Stimulated activated CD4-positive, alpha-beta T cell treated with anti-CD3 and anti-CD28 coated beads, Interleukin-12 subunit alpha, Interleukin-12 subunit beta, amount 100 ng/mL, for 48 hours (primary cell): ENCODE measurements at places on chromosomes 3 and 15.

DNA sequence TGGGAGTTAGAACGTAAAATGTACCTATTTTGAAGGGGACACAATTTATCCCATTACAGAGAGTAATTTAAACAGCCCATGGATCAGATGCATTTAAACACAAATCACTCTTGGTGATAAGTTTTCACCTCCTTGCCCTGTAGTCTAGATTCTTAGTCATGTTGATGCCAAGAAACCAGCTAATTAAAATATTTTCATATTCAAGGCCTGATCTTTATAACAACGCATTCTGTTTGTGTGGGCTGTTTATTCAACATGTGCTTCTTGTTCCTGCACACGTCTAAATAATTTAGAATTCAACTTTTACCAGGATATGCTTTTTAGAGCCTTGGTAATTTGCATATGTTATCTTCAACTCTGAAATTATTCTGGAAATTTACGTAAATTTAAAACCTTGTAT lies 25.8 kb downstream of the SNX1 start:
- DNase-seq = no peak

DNA sequence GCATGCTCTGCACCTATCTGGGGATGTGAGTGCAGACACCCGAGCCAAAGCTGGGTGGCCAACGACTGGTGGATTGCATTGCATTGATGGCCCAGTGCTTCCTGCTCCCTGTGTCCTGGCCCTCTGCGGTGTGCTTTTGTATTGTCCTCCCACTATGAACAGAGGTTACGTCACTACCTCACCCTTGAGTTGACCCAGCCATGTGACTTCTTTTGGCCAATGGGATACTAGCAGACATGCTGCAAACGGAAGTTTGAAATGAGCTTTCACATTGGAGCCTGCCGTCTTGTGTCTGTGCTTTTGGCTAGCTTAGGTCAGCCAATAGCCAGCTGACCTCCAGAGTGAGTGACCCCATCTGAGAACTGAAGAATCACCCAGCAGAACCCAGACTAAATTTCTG lies 15.3 kb upstream of the TBC1D21 start:
- DNase-seq = no peak

DNA sequence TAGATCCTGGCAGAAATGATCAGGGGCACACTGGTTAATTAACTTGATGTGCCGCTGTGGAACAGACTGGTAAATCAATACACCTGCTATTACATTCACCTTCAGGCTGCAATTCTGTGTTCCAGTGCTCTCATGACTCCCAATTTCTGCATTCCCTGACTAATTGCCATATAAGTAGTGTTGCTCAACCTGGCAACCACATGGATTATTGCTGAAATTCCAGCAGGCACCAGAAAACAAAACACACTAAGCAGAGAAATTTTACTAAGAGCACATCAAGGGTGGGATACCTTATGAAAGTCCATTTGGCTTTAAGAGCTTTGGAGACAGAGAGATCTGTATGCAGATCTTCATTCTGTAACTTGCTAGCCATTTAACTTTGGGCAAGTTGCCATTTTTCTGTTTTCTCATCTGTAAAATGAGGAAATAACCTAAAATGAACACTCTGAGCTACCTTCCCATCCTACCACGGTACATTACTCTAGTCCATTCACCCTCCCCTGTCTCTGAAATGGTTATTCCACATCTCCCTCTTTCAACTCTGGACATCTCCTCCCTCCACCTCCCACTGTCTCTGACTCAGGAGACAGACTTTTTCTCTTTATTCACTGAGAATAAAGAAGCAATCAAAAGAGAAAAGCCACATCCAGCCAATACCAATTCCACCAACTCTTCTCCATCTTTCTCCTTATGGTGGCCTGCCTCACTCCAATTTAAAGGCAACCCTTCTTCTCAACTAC lies 54.6 kb downstream of the STAC start:
- no peak for DNase-seq

DNA sequence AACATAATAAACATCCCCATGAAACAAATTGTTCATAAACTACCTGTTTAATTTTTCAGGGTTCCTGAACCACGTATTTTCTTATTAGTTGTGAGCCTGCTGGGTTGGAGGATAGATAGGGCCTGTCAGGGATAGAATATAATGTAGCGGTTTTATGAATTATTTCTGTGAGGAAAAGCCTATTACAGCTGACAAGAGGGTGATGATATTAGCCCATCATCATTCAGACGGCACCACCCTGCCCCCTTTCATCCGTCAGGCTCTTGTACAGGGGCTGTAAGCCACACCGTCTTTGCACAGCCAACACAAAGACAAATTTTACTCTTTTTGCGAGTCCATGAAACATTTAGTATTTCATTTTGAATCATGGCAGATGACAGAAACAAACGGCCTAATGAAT lies 335.3 kb upstream of the TMCO5A start:
- DNase-seq = no peak

GRCh38 chr3:169663951-169664820 lies 674 bp upstream of the MECOM start:
- DNase-seq = no peak

GRCh38 chr3:150771600-150771999 lies 8.6 kb upstream of the SIAH2 start:
- no peak for DNase-seq

DNA sequence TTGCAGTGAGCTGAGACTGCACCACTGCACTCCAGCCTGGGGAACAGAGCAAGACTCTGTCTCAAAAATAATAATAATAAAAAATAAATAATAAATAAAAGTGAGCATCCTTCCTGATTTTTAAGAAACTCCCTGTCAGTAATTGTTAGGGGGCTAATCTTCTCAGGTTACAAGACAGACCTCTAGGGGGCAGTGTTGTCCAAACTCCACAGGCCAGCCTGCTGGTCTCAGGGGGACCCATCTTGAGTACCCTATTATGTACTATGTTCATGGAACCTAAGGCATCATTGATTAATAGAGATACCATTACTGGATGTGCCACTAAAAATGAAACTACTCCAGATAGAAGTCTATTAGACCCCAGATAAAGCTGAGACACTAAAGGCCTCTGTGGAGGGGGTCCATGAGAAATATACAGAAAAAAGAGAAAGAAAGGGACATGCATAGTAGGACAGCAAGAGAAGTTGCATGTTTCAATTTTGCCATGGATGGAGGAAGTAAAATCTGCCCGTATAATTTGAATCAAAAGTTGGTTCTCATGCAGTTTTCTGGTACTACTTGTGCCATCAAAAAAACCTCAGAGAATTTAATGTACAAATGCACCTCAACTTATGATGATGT lies 85.5 kb upstream of the CDV3 start:
- DNase-seq = no peak

GRCh38 chr3:60770532-60770931 lies 480.7 kb downstream of the FHIT start:
- DNase-seq = no peak

GRCh38 chr15:64877435-64877834 lies 34.3 kb upstream of the ANKDD1A start:
- no peak for DNase-seq

- DNase-seq = no peak
Measured at GRCh38 chr15:71374607-71375352, 259.5 kb downstream of the THSD4 start.

DNA sequence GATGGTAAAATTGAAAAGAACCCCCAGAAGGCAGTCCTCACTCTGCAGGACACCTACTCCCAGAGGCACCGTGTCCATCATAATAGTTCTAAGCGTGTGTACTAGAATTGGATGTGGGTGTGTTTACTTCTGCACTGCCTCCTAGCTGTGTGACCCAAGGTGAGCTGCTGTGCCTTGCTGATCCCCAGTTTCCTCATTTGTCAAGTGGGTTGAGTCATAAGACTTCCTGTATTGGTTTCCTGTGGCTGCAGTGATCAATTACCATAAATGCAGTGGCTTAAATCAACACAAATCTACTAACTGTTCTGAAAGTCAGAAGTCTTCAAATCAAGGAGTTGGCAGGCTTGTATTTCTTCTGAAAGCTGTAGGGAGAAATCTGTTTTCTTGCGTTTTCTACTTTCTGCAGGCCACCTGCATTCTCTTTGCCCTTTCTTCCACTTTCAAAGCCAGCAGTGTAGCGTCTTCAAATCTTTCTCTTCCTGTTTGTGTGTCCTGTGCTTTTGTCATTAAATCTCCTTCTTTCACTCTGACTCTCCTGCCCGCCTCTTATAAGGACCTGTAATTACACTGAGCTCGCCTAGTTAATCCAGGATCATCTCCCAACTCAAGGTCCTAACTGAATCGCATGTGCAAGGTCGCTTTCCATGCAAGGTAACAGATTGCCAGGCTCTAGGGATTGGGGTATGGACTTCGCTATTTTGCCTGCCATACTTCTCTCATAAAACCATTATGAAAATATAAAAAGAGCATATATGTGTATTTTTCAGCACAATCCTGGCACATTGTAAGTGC lies 59.0 kb downstream of the RORA start:
- no peak for DNase-seq

DNA sequence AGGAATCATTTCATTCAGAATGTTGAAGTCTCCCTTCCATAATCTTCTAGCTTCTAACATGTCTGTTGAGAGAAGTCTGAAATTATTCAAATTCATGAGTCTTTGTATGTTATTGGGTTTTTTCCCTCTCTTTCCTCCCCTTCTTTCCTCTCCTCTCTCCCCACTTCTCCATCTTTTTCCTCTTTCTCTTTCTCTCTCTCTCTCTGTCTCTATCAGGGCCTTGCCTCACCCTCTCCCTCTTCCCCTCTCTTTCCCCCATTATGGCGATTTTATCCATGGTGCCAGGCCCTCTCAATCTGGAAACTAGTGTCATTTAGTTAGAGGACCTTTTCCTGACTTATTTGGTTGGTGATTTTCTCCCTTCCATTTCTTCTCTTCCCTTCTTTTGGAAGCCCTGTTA lies 147.3 kb downstream of the SST start:
- DNase-seq = no peak

- no peak for DNase-seq
Measured at GRCh38 chr3:82462977-82463376, 701.5 kb upstream of the GBE1 start.

DNA sequence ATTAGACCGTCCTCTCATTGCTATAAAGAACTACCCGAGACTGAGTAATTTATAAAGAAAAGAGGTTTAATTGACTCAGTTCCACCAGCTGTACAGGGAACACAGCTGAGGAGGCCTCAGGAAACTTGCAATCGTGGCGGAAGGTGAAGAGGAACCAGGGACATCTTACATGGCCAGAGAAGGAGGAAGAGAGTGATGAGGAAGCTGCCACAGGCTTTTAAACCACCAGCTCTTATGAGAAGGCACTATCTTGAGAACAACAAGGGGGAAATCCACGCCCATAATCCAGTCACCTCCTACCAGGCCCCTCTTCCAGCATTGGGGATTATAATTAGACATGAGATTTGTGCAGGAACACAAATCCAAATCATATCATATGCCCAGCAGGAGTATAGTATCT lies 138.5 kb downstream of the ALCAM start:
- DNase-seq = no peak

- DNase-seq = no peak
Measured at GRCh38 chr3:180409170-180409569, 192.8 kb upstream of the TTC14 start.

GRCh38 chr15:101262551-101262950 lies 10.7 kb upstream of the CHSY1 start:
- no peak for DNase-seq

GRCh38 chr3:4744405-4745234 lies 234.6 kb upstream of the BHLHE40 start:
- DNase-seq = no peak

DNA sequence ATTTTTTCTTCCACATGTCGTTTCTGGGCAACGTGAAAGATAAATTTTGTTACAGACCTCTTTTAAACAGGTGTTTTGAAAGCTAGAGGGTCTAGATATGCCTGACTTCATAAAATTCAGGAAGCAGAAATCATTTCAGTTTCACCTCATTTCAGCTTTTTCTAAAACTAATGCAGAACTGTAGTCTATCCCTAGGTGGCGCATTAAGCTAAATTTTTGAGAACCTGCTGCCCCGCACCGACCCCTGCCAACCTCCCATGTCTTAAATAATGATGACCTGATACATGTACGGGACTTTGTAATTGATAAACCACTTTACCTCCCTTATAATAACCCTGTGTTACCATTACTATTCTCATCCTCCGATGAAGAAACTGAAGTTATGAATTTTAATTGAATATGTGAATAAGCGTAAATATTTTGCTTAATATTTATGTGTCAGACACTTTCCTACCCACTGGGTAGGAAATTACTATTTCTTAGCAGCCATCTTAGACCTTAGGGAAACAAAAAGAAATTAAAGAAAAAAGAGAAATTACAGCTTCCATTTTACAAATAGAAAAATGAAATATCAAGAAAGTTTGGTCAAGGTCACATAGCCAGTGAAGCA lies 78.7 kb upstream of the GCNT3 start:
- DNase-seq = no peak

DNA sequence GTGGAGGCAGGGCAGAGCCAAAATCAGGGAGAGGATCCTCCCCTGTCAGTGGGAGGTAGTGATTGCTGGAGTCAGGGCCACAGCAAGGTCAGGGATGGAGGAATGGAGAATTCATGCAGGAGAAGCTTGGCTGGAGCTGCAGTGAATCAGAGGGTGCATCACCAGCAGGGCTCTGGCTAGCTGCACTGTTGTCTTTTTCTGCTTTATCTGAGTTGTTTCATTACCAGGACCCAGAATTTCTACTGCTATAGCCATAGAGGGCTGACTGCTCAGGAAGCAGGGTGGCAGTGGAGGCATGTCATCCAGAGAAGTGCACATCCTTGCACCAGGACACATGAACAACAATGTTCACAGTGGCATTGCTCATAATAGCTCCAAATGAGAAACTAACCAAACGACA lies 113.5 kb upstream of the GALNT15 start:
- DNase-seq = no peak

DNA sequence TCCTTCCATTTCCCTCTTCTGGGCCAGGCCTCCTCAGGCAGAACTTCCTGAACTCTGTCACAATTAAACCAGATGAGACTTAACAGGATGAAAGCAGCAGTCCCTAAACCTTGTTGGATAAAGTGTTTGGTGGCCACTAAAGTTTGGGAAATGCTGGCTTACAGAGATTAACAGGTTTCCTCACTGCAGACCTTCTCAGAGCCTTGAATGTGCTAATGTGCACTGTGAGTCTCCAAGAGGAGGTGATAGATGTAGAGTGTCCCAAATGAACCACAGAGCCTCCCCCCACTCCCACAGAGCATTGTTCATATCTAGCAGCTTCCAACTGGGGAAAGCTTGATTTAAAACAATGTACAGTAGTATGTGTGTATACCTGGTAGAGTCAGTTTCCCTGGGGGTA lies 42.9 kb downstream of the HAPLN3 start:
- DNase-seq = no peak

DNA sequence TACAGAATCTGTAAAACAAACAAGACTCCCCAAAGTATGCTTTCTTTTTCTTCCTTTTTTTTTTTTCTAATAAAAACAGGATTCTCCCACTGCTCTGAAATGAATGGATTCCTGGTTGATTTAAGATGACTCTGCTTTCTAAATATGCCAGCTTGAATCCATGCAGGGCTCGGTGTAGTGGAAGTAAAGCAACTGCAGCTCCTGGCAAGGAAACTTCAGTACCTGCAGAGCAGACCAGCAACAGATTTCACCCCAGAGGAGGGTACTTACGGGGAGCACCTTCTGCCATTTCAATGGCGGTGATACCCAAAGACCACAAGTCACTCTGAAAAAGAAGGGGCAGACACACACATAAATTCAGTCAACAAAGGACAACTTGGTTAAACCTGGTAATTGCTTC lies 150.5 kb upstream of the SLC2A2 start:
- no peak for DNase-seq

GRCh38 chr3:152147748-152148147 lies 121.0 kb upstream of the MBNL1 start:
- no peak for DNase-seq
